Tongue (tissue), 3 donors: ENCODE measurements at places on chromosomes 3 and 15. TPM values are rescaled to one million over a fixed set of nuclear protein-coding genes. Genes with fewer than 3 reads are reported as not detected.
A peak's percentile ranks its signal among the peaks of the same experiment; 100 is the strongest.

ARHGEF26 gene
- total RNA-seq, result 18.4 TPM

GOLGA6D gene
- not detected for total RNA-seq

GRCh38 chr3:135240426-135240825 is 445.4 kb downstream of the EPHB1 start:
- no peak for DNase-seq

DNA sequence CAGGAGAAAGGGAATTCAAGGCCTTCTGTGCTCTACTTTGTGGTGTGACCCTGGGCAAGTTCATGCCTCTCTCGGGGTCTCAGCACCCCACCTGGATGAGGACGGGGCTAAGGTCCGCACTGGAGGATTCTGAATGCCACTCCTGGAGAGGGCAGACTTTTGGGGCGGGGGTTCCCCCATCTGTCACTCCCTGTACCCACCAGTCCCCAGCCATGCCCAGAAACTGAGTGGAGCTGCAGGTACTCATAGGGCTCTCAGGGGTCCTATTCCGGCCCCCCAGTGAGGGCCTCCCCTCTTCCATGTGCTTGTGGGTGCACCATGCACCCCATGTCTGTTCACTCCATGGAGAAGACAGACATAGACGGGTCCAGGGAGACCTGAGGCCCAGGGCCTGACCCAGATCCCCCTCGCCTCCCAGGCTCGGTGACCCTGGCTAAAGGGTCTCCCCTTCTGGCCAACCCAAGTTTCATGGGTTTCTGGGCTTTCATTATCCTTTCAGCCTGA is 26.0 kb downstream of the ACSBG1 start:
- DNase-seq, result no peak

DNA sequence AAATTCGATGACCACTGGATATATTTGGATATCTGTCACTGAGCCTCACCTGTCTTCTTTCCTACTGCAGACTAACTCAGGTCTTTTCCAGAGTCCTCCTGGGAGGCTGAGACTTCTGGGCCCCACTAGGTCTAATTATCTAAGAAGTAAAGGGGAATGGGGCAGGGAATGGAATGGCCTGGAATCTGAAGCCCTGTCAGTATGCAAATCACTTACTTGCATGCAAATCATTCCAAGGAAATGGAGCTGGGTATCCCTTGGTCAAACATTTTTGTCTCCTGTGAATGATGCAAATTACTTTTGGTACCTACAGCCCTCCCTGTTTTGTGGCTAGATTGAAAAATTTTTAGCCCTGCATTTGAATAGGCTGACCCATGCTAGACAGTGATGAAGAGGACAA is 5.3 kb upstream of the SPSB4 start:
- DNase-seq, result no peak

DNA sequence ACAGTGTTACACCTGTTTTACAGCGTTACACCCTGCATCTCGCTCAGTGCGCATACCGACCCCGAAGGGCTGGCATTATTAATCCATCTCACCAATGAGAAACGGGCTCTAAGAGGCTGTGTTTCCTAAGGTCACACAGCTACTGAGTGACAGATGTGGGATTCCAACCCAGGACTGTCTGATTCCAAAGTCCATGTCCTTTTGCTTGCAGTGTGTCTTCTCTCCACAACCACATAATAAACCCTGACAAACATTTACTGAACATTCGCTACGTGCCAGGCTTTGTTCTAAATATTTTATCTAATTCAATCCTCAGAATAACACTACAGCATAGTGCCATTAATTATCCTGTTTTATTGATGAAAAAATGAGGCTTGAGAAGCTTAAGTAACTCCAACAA is 79.1 kb downstream of the RAB11A start:
- no peak for DNase-seq

GRCh38 chr3:108100906-108101660 is 10.3 kb upstream of the CD47 start:
- no peak for DNase-seq

DNA sequence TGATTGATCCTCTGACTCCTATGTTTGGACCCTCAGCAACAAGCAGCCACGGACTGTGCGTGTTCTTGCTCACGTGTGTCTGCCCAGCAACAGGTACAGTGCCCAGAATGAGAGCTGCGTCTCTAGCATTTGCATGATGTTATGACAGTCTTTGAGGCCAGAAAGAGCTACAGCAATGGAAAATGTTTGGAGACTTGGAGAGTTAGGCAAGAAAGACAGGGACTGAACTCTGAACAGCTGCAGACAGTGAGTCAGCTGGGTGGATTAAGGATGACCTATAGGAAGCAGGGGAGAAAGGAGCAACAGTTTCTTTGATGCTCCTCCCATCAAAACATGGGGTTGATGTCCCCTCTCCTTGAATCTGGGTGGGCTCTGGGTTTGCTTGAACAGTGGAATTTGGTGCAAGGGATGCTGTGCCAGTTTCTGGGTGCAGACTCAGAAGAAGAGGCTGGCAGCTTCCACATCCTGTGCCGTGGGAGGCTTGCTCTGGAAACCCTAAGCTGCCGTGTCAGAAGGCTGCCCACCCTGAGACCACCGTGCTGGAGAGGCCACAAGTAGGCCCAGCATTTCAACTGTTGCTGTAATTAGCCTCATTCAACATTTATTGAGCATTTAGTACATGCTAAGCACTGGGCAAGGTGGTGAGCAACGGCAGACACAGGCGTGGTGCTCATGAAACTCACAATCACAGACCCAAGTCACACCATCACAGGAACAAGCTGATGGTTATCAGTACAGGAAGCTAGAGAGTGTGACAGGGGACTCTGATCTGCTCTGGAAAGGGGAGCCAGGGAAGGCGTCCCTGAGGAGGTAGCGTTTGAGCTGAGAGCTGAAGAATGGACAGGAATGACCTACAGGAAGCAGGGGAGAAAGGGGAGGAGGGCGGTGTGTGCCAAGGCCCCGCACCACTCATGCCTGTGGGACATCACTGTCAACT is 21.7 kb downstream of the CCR9 start:
- peak; percentile 54 for DNase-seq
